ENCODE measurements at places on chromosomes 3 and 15.

- DNase-seq = no peak
These were observed 33.4 kb upstream of the MUC13 start for GRCh38 chr3:124967964-124968363.

DNA sequence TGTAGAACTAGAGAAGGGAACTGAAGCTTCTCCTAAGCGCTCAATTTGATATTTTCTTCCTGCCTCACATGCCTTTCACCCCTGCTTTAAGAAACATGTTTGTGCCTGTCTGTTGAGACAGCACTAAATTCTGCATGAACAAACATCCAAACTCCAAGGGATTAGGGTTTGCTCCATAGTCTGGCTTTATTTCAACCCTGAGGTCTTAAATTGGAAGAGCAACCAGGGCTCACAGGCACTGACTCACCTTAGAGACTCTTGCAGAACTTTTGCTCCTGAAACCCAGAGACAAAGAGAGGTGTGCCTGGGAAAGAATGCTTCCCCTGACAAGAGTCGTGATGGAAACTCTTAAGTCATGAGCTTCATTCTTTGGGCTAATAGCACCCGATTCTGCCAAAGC lies 393.9 kb upstream of the MCTP2 start:
- no peak for DNase-seq

DNA sequence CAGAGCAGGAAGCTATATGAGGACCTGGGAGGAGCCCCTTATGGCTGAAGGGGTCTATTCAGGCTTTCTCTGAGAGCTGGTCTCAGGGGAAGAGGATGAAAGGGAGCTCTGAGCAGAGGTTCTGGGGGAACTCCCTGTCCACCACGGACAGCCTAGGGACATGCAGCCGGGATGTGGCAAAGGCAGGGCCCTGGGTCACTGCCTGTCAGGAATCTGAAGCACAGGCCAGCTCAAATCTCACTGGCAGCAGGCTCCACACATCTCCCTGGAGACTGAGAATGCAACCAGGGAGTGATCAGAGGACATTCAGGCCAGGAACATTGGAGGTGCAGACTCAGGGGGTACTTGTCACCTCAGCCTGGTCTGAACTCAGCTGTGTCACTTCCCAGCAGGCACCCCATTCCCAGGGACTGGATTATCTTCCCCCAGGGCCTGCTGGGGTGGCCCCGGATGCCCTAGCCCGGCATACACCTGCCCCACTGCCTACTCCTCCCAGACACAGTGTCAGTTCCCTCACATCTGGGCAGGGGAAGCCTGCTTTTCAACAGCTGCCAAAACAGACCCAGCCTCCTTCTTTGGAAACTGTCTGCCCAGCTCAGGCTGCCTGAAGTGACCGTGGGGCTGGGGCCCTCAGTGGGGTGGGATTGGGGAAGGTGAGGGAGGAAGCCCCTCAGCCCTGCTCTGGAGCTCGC lies 18.3 kb upstream of the SEMA3F start:
- DNase-seq = no peak

DNA sequence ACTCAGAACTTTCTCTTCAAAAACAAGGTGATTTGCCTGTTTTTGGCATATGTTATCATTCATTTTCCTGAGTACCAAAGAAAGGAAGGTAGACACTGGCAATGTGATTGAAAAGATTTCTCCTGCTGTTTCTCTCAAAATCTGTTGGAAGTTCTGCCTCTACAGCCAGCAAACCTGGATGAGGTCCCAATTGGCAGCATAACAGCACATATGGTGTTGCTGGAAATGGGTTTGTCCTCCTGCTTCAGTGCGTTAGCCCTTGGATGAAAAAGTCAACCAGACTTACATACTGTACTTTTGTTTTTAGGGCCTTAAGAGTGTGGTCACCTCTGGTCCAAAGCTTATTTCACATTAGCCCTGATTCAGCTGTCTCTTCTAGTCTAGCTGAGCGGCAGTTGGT lies 237.6 kb upstream of the MME start:
- no peak for DNase-seq

DNA sequence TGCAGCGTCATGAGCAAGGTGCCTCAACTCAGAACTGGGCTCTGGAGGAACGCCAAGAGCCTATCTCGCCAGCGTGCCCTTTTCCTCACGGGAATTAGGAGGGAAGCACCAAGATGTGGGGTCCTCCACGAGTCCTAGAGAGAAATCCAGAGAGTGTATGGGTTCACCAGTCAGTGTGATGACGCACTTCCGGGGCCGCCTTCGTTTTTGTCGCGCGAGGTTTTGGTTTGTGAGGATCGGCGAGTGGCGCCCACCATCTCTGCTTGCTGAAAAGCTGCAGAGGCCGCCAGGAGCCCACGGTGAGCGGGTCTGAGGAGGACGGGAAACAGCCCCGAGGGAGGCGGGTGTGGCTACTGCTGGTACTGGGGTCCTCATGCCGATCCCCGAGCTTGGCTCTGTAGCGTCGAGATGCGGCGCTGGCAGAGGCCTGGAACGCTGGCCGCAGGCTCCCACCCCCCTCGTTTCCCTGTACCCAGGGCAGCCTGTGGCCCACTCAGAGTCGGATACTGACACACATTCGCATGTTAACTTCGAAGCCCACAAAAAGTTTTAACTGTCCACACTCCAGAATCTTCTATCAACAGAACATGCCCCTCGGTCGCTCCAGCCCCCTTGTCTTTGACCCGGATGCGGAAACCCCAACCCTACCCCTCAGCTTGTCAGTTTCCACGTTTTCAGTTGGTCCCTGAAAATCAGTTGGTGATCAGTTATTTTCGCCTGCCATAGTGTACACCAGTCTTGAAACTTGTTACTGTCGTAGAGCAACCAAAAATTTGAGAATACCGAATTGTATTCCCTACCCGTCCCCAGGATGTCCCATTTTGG lies 30.4 kb downstream of the ZNF662 start:
- peak; percentile 43 for DNase-seq

- DNase-seq = no peak
These were observed 87.5 kb upstream of the MITF start for GRCh38 chr3:69651765-69652164.

DNA sequence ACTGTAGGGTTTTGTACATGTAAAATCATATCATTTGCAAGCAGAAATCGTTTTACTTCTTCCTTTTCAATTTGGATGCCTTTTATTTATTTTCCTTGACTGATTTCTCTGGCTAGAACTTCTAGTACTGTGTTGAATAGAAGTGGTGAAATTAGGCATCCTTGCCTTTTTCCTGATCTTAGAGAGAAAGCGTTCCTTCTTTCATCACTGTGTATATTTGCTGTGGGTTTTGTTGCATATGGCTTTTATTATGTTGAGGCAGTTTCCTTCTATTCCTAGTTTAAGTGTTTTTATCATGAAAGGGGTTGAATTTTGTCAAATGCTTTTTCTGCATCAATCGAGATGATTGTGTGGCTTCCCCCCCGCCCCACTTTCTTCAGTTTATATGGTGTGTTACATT lies 140.9 kb downstream of the ATG7 start:
- no peak for DNase-seq

DNA sequence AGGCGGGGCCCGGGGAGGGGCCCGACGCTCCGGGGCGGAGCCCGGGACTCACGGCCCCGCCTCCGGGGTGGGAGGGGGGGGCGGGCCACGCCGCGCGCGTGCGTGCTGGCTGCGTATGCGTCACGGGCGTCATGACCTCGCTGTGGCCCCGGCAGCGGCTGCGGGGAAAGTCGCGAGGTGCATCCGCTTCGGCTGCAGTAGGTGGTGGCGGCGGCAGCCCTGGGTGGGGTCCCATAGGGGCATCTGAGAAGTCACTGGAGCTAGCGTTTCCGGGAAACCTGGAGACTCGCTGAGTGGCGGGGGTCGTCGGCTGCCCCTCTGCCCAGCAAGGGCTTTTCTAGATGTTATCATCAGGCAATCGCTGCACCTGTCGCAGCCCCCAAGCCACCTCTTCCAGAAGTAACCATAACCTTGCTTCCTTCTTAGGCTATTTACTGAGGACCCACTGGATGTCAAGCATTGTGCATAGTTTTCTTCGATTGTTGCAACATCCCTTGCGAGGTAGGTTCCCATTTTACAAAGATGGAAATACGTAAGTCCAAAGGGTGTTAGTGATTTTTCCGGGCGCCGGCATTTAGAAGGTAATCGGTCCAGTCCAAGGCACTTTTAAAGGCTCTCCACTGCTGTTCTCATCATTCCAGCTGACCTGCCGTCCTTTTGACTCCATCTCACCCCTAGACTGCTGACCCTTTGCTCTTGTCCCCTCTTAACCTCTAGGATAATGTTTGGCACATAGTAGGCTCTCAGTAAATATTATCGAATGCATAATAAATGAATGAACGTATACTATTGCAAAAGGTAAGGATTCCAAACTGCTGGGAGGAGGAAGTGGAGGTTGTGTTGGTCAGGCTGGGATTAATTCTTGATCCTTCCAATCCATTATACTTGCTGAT lies at the start of gene GDPGP1:
GDPGP1 (plus strand) TSS at position 114 of the 893 bp plus-strand sequence. CDS start 6,700 bp downstream, outside the sequence.
- peak; percentile 100 for DNase-seq

- DNase-seq = no peak
These were observed 72.1 kb downstream of the APBA2 start for GRCh38 chr15:28957606-28958498.

DNA sequence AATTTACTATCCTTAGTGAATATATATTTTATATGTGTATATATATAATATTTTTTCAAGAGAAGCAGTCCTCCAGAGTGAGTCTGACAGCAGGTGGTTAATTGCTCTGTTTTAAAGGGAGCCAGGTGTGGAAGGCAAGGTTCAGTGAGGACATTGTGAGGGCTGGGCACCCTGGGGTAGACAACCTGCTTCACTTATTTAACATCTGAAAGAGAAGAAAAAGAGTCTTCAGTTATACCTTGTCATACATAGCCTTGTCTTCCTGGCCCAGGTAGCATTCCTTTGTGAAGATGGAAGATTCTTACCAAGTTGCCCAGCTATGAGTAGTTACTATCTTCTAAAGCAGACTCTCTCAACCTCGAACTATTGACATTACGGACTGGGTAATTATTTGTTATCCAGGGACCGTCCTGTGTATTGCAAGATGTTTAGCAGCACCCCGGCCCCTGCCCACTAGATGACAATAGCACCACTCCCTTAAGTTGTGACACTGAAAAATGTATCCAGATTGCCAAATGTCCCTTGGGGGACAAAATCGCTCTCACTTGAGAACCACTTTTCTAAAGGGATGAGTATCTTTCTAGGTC lies 336.0 kb upstream of the TRIM42 start:
- no peak for DNase-seq

- DNase-seq = no peak
These were observed 6.4 kb downstream of the IQSEC1 start for GRCh38 chr3:13066834-13067233.

- DNase-seq = no peak
These were observed 79.3 kb downstream of the AQP9 start for GRCh38 chr15:58217460-58217859.

GRCh38 chr3:140298569-140299070 lies 363.6 kb downstream of the CLSTN2 start:
- DNase-seq = no peak

DNA sequence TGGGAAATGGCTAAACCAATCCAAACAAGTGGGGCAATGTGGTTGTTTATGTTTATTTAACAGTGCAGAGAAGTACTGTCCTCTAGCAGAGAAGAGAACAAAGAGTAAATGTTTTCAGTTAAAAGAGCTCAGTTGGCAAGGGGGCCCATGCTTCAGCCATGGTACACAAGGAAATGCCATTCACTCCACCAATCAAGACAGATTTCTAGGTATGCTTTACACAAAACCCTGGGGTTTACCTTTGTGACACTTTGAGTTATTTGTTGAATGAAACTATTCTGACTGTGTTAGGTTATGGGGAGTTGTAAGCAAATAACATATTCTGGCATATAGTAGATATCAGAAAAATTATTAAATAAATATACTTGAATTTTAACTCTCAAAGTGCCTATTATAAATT lies 228.5 kb upstream of the MME start:
- DNase-seq = no peak

DNA sequence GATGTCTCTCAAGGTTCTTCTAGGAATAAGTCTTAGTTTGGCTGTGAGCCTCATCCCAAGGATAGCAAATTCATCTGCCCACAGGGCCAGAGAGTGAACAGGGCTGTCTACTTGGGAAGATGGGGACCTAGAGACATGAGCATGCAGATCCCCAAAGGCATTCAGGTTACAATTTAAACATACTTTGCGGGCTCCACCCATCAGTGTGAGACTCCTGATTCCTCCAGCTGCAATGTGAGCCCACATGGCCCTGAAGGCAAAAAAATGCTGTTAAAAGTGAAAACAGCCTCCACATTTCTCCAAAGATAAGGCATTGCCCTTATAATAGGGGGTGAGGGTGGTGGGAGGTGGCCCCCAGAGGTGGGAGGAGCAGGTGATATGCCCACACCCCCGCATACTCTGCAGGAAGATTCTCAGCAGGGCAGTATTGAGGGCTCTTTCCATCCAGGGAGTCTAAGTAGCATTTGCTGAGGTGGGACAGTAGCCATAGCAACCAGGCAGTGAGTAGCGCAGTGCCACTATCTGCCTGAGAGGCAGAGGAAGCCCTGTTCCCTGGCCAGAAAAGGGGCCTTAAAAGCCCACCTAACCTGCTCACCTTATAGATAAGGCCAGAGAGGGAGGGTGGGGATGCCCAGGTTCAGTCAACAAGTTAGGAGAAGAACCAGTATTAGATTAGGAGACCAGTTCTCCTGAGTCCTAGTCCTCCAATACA lies 31.2 kb downstream of the TGM4 start:
- no peak for DNase-seq

DNA sequence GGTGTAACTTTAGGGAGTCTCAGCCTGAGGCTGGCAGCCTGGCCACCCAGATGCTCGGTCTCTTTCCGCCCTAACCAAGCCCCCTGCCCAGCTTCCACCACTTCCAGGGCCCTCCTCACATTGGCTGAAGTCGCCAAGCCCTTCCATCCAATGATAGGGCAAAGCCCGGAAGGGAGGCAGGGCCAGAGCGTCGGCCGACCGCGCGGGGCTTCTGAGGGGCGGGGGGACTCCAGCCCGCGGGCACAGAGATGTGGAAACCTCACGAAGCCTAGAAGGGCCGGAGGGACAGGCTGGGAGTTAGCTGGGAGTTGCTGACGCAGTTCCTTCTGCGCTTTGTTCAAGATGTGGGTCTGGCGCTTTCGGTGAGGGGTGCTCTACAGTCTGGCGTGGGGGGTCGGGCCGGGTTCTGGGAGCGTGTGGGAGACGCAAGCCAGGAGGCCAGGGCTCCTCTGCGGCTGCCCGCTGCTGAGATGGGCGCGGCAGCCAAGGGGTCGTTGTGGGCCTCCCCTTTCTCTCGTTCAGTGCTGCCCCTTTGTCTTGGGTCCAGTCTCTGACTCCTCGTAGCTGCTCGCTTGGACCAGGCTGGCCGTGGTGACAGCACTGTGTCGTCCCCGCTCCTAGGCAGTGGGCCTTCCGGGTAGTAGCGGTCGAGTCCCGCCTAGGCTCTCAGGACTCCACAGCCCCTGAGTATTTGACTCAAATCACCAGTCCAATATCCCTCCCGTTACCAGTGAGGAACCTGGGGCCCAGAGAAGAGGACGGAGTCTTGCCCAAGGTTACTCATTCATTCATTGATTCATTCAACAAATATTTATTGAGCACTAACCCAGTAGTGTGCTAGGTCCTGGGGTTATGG lies at the start of gene ZNF660:
ZNF660 (plus strand) TSS at position 319 of the 856 bp plus-strand sequence. CDS start 9,230 bp downstream, outside the sequence.
- peak; percentile 73 for DNase-seq

GRCh38 chr3:52121464-52121805 lies 32.8 kb downstream of the POC1A start:
- DNase-seq = no peak

DNA sequence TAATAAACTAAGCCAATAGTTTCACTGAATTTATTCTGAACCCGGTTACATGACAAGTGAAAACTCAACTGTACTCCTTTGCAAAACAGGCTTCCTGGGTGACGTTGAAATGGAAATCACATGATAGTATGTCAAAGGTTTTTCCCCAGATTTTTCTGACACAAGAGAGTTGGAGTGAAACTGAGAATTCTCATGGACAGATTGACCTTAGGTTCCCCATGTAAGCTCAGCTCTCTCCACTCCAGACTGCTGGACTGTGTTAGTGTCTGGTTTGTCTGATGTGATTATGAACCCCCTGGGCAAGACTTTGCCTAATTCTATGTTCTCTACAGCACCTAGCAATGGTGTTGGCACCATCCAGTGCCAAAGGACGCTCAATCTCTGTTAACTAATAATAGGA lies 219.7 kb upstream of the COL8A1 start:
- DNase-seq = no peak

All from AG08395 (cell line).